ENCODE measurements at places on chromosomes 6 and 20.

- no peak for DNase-seq
These were observed 301.7 kb upstream of the ZFP64 start for GRCh38 chr20:52493171-52493721.

DNA sequence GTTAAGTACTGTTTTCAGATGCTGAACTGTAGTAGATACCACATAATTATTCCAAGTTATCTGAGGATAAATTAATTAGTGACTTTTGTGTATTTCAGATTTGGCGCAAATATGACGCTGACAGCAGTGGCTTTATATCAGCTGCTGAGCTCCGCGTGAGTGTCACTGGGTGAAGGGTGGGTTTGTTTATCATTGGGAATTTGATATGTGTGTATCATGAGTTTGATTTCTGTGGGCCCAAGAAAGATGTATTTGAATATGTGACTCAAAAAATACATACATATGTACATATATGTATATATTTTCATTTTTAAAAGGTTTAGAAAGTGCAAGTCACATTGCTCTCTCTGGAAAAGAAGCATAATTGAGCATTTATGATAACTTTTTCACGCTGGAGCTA lies 17.4 kb downstream of the SCGN start:
- no peak for DNase-seq

- DNase-seq = no peak
These were observed 18.9 kb downstream of the PERP start for GRCh38 chr6:138088326-138088762.

DNA sequence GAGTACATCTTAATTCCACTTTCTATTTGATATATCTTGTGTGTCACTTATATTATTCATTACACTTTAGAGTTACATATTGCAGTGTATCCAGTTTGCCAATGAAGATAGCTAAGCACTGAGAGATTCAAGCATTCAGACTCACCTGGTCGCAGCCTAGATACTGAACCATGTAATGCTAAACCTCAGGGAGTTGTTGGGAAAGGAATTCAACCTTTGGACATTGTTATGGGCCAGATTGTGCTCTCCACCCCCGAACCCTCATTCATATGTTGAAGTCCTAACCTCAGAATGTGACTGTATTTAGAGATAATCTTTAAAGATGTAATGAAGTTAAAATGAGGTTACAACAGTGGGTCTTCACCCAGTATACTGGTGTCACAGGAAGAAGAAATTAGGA lies 13.8 kb upstream of the KIF16B start:
- no peak for DNase-seq

- DNase-seq = no peak
These were observed 113.8 kb downstream of the LAMP5 start for GRCh38 chr20:9628141-9628540.

GRCh38 chr6:137832110-137832509 lies 34.9 kb upstream of the TNFAIP3 start:
- no peak for DNase-seq

- peak; percentile 7 for DNase-seq
These were observed 807 bp downstream of the SNHG17 start for GRCh38 chr20:38434301-38434741.

GRCh38 chr6:27873021-27873940 lies 38.9 kb downstream of the OR2B2 start:
- DNase-seq = no peak

- DNase-seq = no peak
These were observed 24.6 kb downstream of the MAS1 start for GRCh38 chr6:159915397-159915796.

DNA sequence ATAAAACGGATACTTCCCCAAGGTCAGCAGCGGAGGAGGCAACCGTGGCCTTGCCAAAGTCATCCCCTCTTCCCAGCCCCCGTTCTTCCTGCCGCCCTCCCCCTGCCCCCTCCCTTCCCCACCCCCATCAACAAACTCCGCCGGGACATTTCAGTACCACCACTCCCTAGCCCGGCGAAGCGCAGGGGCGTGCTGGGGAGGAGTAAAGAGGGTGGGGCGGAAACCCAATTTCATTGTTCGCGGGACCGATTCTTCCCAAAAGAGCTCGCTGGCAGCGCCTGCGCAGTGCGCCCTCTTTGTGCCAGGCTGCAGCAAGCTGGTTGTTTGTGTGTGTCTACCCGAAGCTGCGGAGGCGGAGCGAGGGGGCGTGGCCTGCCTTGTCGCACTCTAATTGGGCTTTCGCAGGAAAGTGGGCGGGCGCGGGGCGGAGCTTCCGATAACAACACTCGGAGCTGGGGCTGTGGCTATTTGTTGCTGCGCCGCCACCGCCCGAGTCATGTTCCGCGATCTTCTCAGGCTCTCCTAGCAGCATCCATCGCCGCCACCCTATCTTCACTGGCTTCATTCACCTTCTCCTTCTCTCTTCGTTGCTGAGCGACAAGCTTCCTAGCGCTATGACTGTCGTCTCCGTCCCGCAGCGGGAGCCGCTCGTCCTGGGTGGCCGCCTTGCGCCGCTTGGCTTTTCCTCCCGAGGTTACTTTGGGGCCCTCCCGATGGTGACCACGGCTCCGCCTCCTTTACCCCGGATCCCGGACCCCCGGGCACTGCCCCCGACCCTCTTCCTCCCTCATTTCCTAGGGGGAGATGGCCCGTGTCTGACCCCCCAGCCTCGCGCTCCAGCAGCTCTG lies at the start of gene PNRC1:
Gene PNRC1 (plus strand): TSS at position 471 of the 848 bp plus-strand sequence. CDS start 144 bp downstream, at position 615.
- DNase-seq = peak; percentile 100

DNA sequence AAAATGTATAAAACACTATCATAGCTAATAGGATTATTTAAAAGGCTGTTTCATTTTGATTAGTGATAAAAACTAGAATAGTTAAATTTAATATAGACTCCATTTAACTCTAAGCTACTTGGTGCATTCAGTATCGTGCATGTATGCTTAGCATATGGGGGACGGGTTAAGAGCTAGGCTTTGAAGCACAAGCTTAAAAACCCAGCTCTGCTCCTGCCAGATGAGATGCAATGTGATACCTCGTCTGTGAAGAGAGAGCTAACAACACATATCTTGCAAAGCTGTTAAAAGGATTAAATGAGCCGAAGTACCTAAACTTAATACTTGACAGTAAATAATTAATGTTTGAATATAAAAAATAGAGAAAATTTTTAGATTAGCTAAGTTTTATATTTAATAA lies 42.2 kb downstream of the DTNBP1 start:
- DNase-seq = no peak

GRCh38 chr20:45976086-45976485 lies 4.1 kb upstream of the ZNF335 start:
- DNase-seq = no peak

DNA sequence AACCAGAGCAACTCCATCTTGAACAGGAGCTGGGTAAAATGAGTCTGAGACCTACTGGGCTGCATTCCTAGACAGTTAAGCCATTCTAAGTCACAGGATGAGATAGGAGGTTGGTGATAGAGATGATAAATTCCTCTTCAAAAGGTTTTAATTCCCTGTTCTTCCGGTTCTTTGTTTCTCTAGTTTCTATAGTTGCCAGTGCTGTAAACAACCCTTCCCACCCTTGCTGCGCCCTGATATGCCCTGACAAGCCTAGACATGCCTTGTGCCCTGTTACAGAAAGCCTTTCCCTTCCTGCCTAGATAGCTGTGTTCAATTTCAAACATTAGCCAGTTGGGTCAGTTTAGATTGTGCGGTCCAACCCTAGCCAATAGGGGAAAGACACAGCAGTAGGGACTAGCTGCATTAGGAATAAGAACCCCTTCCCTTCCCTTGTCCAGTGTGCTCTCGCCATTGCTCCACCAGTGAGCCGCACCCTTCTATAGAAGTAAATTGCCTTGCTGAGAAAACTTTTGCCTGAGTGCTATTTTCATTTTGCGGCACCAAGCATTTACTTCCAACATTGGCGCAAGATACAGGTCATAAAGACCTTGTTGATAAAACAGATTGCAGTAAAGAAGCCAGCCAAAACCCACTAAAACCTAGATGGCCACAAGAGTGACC lies 52.5 kb upstream of the CCN2 start:
- DNase-seq = no peak

DNA sequence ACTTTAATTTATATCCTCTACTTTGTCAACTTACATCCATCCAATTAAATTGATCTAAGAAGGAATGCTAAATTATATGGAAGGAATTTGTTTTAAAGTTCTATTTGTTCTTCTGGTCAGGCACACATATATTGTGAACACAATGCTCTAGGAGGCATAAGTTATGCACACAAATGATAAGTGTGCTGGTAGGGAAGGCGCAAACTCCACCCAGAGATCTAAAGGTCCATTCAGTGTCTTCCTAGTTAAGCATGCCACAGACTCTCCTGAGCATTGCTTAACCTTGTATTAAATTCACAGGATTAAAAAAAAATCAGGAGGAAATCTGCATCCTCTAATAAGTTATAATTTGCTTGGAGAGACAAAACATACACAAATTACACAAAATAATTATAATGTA lies 127.3 kb downstream of the RALGAPA2 start:
- no peak for DNase-seq

DNA sequence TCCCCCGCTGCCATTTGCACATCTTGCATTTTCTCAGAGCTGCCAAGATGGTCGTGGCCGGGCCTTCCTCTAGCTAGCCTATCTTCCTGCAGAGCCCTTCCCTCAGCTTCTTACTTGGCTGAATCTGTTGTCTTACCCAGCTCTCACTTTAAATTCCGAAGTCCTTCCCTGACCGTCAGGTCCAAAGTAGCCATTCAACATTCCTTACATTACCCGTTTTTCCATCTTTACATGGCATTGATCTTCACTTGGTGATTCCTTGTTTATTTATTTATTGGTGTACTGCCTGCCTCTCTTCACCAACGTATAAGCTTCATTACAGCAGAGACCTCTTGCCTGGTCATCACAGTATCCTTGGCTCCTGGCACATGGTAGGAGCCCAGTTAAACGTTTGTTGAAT lies 137.4 kb upstream of the ESR1 start:
- DNase-seq = no peak

- DNase-seq = no peak
These were observed 48.1 kb upstream of the SLC17A4 start for GRCh38 chr6:25706314-25707014.

DNA sequence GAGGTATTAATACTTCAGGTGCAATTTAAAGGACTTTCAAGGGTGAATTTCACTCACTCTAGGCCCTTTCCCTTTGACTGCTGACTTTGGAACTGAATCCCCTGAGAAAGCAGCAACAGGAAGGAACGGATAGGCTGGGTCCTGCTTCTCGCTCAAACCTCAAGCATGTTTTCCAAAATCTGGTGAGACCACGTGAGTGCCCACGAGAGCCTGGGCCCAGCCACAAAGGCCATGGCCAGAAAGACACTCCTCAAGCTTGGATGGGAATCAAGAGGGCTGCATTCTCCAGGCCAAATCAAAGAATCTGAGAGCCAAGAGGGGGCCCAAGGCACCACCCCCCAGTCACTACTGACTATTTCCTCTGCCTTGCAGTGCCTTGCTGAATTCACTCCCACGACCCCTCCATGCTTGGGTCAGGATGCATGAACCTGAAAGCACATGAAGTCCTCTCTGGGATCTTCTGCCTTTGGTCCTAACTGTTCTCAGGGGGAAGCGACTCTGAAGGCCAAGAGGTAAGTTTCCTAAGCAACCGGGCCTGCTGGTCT lies 146.1 kb downstream of the NFATC2 start:
- no peak for DNase-seq

DNA sequence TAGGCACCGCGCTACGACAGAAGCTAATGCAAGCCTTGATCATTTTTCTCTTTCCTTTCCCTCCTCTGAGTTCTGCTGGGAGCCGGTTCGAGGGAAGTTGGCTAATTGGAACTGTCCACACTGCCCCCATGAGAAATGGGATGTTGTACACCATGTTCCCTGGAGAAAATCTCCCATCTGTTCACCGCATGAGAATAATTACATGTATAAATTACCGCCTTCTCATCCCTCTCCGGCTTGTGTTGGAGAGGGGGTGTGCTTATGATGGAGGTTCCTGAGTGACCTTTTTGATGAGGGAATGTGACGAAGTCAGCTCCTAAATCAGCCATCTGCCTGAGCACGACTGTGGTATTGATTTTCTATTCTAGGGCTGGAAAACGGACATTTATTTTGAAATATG lies 320.2 kb upstream of the SULF2 start:
- no peak for DNase-seq

DNA sequence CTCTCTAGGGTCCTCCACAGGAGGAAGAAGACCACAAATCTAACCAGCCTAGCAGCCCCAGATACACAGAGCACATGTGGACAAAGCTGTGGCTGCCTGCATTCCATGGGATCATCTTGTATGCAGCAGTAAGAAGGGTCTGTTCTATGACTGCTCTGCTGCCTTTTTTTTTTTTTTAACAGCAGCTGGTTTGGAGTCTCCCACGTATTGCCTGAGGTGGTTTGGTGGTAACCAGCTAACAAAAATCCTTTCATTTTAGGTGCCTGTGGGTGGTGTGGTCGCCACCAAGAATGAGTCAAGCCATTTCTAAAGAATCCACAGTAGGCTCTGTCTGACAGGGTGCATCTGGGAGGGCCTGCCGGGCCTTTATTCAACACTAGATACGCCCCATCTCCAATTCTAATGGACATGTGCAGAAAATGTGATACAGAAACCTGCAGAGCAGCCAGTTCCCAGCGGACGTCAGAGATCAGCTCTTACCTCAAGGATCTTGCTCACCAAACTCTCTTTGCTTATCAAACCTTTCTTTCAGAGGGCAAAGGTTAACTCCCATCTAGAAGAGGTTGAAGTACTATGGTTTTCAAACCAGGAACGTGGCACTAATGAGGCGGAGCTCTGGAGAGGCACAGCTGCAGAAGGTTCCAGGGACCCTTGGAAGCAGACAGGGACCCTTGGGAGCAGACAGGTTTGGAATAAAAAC lies 32.0 kb downstream of the GNAS-AS1 start:
- DNase-seq = no peak

- DNase-seq = no peak
These were observed 833.5 kb downstream of the DHX35 start for GRCh38 chr20:39795401-39796272.

- DNase-seq = peak; percentile 30
These were observed 15.8 kb downstream of the AARS2 start for GRCh38 chr6:44297063-44298038.

GRCh38 chr20:2298701-2299100 lies 2.9 kb downstream of the TGM3 start:
- no peak for DNase-seq

DNA sequence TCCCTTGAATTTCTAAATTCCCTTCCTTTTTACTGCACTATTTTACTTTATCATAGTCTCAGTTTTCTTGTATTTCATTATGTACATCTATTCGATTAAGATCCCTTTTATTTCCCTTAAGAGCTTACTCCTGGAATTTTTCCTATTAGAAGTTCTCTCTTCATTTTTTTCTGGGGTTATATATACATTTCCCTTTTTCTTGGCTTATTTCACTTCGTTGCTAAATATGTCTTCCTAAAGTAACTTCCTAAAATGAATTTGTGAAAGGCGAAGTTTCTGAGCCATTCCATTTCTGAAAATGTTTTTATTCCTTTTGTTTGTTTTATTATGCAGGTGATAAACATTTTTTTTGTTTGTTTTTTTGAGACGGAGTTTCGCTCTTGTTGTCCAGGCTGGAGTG lies 5.9 kb upstream of the CD109 start:
- no peak for DNase-seq

GRCh38 chr6:111242452-111242851 lies 155.1 kb downstream of the SLC16A10 start:
- no peak for DNase-seq

Measured in T-helper 9 cell (primary cell).